ENCODE measurements at places on chromosomes 2 and 18.

DNA sequence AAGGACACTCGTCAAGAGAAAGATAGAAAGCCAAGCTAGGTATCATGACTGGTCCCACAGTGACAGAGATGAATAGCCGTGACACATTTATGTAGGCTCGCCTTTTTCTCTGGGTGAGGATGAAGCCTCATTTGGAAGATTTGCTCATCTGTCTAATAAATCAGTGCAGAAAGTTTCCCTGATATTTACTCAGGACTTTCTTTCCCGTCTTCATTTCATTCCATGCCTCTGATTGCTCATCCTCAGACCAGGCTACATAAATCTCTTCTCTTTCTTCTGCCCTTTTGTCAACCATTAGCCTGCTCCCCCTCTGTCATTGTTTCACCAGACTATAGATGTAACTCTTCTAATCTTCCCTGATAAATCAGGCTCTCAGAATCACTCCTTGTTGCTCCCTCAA is 361.8 kb upstream of the MEIS1 start:
- no peak for DNase-seq

- no peak for DNase-seq
Observed at GRCh38 chr2:239675826-239676715, 275.3 kb upstream of the HDAC4 start.

GRCh38 chr2:133434959-133435668 is 133.1 kb downstream of the NCKAP5 start:
- no peak for DNase-seq

GRCh38 chr18:34117319-34117718 is 107.4 kb downstream of the NOL4 start:
- DNase-seq: no peak

- no peak for DNase-seq
Observed at GRCh38 chr18:80184243-80184772, 63.0 kb downstream of the PARD6G start.

- DNase-seq: no peak
Observed at GRCh38 chr2:100272841-100273329, 49.4 kb downstream of the LONRF2 start.

- no peak for DNase-seq
Observed at GRCh38 chr2:134175834-134176233, 78.0 kb upstream of the MGAT5 start.

GRCh38 chr2:239167011-239167673 is 233.7 kb downstream of the HDAC4 start:
- no peak for DNase-seq

Data from stimulated activated CD4-positive, alpha-beta T cell treated with anti-CD3 and anti-CD28 coated beads, Interleukin-1b, Interleukin-23, amount 100 ng/mL, for 4 hours (primary cell).